Activated CD8-positive, alpha-beta memory T cell treated with anti-CD3 and anti-CD28 coated beads for 48 hours (primary cell): ENCODE measurements at places on chromosomes 7 and 10.

- DNase-seq, result no peak
Observed at GRCh38 chr7:28891192-28891875, 66.8 kb downstream of the TRIL start.

- DNase-seq, result no peak
Observed at GRCh38 chr10:88523739-88524400, 59.2 kb downstream of the RNLS start.

DNA sequence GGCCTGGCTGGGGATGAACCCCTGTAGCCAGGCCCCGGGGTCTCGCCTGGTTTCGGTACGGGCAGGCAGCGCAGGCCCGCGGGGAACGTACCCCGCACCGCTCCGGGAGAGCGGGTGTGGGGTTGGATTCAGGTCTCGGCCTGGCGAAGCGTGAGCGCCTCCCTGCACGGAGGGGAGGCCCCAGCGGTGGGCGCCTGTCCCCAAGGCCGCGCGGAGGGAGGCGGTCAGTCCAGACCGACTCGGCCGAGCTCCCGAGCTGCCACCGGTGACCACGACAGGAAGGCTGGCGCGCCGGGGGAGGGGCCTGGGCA lies 378 bp upstream of the INPP5F start:
- no peak for DNase-seq

DNA sequence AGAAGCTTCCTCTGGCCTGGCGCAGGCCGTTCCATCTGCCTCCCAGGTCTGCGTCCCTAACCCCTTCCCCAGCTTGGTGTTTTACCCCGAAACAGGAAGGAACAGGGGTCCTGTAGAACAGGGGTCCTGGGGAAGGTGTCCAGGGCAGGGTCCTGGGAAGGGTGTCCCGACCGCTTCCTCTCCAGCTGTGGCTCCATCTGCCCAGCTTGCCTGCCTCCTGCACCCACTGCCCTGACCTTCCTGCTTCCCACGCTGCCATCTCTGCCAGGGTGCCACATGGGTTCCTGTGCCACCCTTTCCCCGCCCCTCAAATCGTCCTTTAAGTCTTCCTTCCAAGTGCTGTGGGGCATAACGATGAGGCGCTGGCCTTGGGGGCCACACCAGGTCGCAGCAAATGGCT lies 32.4 kb downstream of the WDR86 start:
- DNase-seq, result no peak
